ENCODE measurements at places on chromosomes 2 and 18.

DNA sequence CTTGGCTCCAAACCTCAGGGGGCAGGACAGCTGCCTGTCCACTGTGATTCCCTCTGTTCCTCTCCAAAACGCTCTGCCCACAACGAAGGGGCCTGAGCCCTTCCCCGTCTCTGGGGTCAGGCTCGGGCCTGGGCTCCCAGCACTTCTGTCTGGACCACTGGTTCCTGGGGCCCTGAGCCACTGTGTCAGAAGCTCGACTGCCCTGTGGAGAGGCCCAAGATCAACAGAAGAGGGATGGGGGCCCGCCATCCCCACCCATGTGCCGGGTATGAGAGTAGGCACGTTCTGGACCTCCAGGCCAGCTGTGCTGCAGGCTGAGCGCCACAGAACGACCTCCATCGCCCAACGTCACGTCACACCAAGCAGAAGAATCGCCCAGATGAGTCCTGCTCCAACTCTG, 119.9 kb upstream of the HS6ST1 start:
- peak; percentile 6 for DNase-seq

GRCh38 chr2:128803222-128803621, 484.6 kb upstream of the HS6ST1 start:
- DNase-seq: no peak

GRCh38 chr2:161947406-161947805, 126.6 kb downstream of the DPP4 start:
- DNase-seq: no peak

- DNase-seq: peak; percentile 73
Observed at GRCh38 chr18:3794537-3795348, 344.8 kb downstream of the TGIF1 start.

- DNase-seq: no peak
Observed at GRCh38 chr18:474416-474815, 26.1 kb downstream of the COLEC12 start.

GRCh38 chr18:62769216-62769615, 53.9 kb downstream of the PHLPP1 start:
- DNase-seq: no peak

DNA sequence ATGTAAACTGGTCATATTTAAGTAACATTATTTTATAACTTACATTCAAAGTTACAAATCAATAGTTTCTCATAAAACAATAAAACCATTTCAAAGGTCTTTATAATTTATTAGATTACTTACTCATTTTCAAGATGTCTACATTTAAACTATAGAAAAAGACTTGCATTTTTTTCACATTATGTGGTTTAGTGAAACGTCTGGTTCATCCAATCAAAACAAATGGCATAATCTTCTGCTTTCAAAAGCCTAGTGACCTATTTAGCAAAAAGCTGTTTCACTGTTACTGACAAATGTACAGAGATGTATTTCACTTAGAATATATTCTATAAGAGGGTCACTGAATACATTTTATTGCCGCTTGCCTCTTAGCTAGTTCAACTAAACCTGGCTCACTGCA, 49.3 kb upstream of the MCM6 start:
- no peak for DNase-seq

DNA sequence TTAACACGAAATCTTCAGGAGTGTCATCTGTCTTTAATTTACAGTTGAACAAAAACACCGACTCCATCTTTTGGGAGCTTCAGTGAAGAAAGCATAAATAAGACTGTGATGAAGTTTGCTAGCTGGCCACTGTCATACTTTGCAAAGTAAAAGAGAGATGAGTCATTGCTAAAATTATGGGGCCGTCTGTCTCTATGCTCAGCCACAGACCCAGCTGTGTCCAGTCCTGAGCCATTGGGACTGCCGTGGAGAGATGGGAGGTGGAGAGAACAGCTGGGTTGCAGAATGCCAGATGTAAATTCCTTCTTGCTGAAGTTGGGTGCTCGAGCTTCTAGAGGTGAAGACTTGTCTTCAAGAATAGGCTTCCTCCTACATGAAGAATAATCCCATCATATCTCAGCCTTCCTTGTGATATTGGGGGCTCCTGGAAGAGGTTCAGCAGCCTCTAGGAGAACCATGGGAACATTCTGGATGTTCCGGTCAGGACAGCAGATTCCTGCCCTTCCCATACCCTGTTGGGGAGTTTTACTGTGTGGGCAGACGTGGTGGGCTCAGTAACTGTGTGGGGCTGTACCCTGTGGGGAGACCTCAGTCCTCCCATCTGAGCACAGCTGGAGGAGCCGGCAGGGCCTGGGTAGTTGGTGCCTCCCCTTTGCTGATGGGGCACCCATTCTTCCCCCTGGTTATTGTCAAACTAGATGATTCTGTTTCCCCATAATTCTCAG, 71.1 kb downstream of the LDLRAD4 start:
- no peak for DNase-seq

DNA sequence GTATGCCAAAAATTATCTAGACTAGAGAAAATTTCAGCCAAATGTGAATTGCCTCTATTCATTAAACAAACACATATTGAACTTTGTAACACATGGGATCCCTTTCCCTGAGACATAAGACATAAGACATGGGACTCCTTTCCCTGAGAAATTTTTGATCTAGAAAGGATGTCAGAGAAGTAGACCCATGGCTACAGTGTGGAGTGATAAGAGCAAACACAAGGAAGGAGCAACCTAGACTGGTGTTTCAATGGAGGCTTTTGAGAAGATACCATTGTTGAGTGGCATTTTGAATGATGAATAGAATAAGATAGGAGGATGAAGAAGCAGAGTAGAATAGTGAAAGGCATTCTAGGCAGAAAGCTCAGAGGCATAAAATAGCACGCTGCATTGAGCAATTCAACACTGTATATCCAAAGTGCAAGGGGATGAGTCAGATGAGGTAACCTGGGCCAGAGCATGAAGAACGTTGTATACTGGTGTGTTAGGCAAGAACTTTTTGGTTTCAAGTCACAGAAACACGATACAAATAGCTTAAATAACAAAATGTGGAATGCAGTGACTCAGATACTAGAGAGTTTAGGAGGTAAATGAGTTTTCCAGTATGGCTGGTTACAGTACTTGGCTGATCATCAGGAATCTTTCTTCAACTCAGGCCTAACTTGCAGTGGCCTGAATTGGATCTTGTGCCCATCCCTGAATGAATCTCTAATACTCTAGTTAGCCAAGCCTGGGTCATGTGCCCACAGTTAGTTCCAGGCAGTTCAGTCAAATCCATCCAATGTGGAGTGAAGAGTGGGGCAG, 129.8 kb upstream of the TANK start:
- peak; percentile 29 for DNase-seq

- no peak for DNase-seq
Observed at GRCh38 chr2:41294331-41294730, 753.5 kb upstream of the PKDCC start.

- DNase-seq: no peak
Observed at GRCh38 chr2:12223732-12224131, 477.3 kb downstream of the LPIN1 start.

DNA sequence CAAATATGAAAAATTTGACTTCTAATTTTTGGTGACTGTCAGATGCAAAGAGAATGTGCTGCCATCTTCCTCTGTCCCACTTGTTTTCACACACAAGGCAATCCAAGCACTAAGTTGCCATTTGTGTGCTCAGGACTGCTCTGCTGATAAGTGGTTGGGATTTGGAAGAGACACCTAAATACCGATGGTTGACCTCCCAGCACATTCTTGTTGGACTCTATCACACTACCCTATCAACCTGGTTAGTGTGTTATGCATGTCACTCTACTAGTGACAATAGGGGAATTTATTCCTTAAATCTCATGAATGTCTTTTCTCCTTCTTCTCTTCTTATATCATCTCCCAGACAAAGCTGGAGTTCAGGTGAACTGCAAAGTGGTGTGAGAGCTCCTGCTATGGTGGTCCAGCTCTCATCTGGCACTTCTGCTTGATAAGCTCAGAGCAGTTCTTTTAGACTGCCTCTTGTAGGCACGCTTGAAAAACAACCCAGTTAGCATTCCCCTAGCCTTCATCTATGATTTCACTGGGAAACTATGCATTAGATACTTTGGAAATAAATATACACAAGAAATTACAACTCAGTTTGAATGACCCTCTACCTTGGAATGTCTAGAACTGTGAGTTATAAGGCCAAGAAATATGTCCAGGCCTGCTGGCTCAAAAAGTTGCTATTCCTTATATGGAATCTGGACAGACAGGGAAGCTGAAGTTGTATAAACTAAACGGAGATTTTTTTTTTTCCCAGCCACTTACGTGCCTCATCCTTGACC, 404.8 kb downstream of the MEIS1 start:
- no peak for DNase-seq

DNA sequence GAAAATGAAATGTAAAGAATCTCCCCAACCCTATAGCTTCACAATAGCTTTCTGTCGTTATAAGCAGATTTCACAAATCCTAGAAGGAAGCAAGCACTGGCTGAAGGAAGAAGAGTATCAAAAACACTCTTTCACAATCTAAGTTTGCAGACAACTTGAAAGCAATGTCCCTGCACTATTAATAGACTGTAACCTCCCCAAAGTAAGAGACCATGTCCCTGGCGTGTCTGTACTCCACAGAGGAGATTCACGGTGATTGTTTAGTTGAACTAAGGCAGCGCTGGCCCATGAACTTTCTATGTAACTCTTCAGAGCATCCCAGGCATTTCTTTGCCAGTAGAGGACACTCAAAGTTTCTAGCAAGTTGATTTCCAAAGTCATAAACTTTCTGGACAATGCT, 128.0 kb upstream of the HNRNPA3 start:
- no peak for DNase-seq

DNA sequence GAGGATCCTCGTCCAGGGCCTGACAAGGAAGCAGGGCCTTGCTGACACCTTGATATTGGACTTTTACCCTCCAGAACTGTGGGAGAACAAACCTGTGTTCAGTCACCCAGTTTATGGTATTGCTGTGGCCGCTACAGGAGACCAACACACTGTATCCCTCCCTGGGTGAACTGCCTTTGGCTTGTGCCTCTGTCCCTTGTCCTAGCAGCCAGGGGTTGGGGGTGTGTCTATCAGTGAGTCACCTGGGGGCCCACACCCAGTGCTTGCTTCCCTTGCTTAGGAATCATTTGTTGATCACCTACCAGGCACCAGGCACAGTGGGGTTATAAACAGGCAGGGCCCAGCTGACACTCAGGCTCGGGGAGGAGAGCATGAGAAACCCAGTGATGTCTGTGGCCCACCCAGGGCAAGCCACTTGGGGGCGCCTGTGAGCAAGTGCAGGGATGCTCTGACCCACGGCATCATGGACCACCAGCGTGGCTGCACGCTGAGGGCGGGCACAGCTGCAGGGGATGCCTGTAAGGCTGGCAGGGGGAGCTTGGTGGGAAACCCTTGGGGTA, 17.1 kb downstream of the TMEM185B start:
- DNase-seq: no peak

DNA sequence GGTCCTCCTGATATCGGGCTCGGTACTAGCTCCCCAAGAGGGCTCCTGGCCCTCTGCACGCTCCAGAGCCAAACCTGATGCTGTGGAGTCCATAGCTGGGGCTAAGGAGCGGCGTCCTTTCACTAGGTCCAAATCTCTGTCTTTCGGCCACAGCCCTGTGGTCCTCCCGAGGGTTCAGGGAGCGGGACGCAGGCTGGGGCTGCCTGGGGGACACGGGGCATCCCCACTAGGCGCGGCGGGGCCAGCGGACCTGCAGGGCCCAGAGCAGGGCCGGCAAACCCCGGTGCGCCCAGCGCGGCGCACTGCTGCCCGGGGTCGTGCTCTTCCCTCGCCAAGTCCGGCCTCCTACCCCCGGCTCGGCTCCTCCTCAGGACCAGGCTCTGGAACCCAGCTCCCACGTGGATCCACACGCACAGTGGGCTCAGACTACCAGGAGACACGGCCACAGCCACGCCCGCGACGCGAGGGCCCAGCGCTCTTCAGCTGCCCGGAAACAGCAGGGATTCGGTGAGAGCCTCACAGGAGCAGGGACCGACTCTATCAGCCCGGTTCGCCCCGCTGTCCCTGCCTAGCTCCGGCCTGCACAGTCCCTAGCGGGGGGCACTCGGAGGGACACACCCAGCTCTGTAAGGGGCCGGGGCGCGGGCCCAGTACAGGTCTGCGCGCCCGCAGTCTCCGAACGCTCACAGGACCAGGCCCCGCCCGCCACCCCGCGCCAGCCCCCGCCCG, 593 bp downstream of the ZNF514 start:
- peak; percentile 22 for DNase-seq

DNA sequence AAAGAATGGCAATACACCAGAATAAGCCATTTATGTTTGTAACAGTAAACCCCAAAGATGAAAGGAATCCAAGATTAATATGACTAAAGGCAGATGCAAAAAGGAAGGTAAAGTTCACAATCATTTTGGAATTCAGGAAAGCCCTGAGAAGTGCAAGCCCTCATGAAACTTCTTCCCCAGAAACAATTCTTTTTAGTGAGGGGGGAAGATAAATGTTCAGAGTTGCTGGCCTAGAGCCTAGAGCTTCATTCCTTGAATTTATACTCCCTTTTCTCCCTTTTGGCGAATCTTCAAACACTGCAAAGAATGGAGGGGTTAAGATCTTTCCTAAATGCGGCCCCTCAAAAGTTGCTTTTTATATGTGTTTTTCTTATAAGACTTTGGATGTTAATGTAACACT, 368.8 kb downstream of the MEIS1 start:
- DNase-seq: no peak

DNA sequence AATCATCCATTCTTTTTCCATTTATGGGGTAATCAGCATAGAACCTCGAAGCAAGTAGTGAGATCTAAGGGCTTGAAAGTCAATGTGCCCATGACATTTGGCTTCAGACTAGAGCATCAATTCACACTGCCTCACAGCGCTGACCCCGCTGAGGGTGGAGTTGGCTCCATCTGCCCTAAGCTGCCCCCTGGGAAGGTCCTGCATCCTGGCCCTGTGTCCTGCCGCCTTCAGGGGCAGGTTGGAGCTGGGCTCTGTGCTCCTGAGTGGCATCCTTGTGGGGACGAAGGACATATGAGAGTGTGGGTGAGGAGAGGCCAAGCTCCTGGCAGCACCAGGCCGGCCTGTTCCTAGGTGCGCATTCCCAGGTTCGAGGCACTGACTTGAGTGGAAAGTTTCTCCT, 249.4 kb downstream of the FHOD3 start:
- DNase-seq: no peak

GRCh38 chr2:128494640-128495321, 176.1 kb upstream of the HS6ST1 start:
- peak; percentile 62 for DNase-seq

- no peak for DNase-seq
Observed at GRCh38 chr2:219325657-219326315, 6.8 kb downstream of the RESP18 start.

GRCh38 chr2:230498506-230499107, 82.6 kb downstream of the SP100 start:
- no peak for DNase-seq

GRCh38 chr2:235287375-235287733, 206.5 kb upstream of the AGAP1 start:
- DNase-seq: no peak
